ENCODE measurements at places on chromosomes 11 and 22.

- no peak for DNase-seq
Observed at GRCh38 chr22:45896964-45897538, 79.9 kb downstream of the WNT7B start.

- DNase-seq, result no peak
Observed at GRCh38 chr11:8532475-8532874, 61.6 kb downstream of the STK33 start.

DNA sequence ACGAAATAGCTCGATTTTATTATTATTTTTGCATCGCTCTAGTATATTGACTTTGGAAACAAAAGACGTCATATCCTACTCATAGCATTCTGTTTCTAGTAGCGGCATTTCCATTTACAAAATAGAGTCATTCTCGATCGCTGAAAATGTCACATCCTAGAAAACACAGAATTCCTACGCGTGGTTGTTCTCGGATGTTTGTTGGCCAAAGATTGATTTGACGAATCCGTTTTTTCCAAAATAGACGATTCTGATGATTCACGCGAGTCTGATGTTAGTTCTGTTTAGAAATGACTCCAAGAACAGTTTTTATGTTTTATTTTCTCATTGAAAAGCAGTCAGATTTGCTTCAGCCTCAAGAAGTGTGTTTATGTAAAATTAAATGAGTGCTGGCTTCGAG lies 47.6 kb downstream of the SMIM38 start:
- no peak for DNase-seq

GRCh38 chr11:77525455-77526091 lies 51.7 kb upstream of the PAK1 start:
- DNase-seq, result no peak

DNA sequence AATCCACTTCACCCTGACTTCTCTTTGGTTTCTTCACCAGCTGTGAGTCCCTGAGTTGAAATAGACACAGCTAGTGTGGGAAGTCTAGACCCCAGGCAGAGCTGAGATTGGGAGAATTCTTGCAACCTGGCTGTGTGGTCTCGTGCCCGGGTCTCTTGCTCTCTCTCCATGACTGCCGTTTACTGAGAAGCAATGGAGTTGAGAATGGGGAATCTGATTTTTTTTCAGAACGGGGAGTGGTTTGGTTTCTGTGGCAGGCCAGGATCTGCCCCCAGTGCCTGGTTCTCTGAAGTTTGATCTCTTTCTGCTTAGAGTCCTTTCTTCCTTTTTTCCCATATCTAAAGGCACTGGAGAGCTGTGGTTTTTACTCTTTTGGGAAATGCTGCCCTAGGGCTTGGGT lies 1.5 kb downstream of the SIDT2 start:
- DNase-seq, result no peak

DNA sequence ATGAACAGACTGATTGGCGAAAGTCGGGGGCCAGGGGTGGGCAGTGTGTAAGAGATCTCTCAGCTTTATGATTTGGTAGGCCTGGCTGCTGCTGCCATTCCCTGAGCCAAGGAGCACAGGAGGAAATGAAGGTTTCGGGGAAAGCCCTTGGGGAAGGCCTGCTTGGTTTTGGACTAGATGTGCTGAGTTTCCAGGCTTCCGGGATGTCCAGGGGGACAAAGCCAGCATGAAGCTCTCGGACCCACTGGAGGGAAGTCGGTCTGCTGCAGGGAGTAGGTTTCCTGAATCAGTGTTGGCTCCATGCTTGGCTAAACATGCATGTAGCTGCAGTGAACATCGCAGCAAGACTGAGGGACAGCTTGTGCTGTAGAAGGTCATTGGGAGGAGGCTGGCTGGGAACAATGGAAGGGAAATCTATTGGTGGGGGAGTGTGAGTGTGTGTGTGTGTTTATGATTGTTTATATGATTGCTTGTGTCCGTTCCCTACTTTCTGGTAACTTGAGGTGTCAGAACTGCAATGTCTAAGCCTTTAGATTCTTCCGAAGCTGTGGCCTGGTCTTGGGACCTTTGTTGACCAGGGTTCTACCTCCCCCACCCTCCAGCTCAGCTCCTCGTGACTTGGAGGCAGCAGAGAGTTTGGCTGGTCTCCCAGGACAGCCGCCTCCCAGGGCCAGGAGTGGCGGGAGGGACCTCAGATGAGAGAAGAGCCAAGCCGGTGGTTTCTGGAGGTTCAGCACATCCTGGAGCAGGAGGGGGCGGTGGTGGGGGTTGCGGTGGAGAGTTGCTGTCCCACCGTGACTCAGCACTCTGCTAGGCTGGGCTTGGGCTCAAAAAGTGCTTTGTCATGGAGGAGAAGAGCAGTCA lies 4.0 kb upstream of the FTH1 start:
- no peak for DNase-seq

DNA sequence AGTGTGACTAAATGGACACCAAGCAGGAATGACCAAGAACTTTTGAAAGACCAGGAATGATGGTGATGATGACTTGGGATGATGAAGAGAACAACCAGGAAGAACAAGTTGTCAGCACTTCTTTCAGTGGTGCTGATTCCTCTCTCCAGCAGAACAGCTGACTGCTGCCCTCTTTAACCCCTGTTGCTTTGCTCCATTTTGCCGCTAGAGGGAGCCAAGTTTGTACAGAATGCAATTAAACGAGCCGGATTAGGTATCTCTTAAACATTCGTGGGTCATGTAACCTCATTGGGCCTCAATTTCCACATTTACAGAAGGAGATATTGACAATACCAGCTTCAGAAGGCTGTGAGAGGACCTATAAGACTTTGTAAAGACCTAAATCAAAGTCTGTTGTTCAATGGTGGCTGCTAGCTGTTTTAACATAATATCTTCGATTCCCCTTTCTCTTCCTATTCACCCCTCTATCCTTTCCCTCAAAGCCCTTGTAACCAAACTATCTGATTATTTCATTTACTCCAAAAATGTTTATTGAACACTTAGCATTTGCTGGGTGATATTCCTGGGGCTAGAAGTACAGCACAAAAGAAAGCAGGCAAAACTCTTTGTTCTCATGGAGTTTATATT lies 1.9 kb downstream of the OR4S1 start:
- DNase-seq, result peak; percentile 41

DNA sequence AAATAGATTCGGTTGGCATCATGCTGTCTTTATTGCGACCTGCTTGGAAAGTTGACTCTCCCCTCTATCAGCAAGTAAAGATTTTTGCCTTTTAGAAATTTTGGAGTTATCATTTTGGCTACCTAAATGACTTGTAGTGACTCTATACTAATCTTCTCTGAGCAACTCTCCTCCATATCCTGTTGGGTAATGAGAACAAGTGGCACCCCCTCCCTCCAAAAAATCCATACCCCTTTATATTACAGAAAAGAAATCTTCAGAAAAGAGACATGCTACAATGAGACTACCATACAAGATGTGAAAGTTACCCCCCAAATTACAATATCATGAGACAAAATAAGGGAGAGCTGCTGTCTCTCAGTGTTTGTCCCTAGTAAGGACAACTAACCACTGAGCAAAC lies 1.2 kb downstream of the JAML start:
- DNase-seq, result no peak
